Endothelial cell of umbilical vein (primary cell): ENCODE measurements at places on chromosomes 5 and 9. TPM values are rescaled to one million over a fixed set of nuclear protein-coding genes. Genes with fewer than 3 reads are reported as not detected.

GRCh38 chr5:179132586-179133355 lies 72.6 kb downstream of the ZNF354C start:
- H3K4me3 ChIP-seq: no peak overlapping the region
- H3K27ac ChIP-seq: no peak overlapping the region
- H3K4me1 ChIP-seq: no peaks in the 10 kb centered on the region
- H3K36me3 ChIP-seq: no peaks in the 10 kb centered on the region
- no peak for DNase-seq

- no peaks in the 10 kb centered on the region for H3K27me3 ChIP-seq
- no peak for DNase-seq
- no peaks in the 10 kb centered on the region for H3K36me3 ChIP-seq
- no peak overlapping the region for H3K27ac ChIP-seq
Observed at GRCh38 chr5:83857341-83857740, 136.7 kb upstream of the HAPLN1 start.

DNA sequence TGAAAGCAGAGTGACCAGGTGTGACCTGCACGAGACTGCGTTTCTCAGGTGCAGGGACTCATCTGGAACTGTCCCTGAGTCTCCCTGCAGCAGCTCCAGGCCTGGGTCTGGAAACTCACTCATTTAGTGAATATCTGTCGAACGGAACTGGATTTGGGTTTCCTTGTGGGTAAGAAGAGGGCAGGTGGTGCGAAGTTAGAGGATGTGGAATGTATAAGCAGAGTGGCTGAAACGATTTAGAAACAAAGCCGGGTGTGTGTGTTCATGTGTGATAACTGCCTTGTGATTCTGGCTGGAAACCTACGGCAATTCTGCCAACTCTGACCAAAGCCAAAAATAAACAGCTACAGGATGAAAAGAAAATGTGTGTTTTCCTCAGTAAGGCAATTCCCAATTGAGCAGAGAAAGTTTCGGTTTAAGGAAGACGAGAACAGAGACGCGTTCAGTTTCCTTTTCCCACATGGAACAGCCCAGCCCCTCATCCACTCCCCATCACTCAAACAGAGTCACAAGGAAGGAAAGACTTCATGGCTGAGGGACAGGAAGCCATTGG lies 130.3 kb downstream of the NSG2 start:
- H3K4me3 ChIP-seq: no peak overlapping the region
- no peaks in the 10 kb centered on the region for H3K27me3 ChIP-seq
- DNase-seq: no peak
- no peak overlapping the region for H3K27ac ChIP-seq
- H3K36me3 ChIP-seq: no peaks in the 10 kb centered on the region

DNA sequence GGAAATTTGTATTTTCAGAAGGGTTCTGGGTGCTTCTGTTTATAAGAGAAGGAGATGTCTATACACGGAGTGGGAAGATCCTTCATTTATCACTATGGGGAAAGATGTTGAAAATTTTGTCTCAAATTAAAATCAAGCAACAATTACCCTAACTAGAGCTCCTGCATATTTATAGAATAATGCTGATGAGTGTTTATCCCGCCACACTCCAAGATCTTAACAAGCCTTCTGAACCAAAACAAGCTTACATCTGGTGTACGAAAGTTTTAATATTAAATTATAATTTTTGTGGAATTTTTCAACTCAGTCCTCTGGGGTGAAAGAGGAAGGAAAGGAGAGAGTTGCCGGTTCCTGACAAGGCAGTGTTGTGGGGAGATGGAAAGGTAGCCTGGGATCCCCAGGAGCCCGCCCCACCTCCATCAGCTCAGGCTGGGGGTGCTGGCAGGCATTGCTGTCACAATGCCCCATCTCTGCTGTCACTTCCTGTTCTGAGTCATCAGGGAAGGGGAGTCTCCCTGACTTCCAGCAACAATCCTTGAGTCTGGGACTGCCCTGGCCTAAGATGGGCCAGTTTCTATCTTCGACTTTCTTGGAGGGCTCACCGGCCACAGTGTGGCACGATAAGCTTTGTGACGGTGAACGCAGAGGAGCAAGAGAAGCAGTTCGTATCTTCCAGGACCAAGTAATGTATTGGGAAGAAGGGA lies 64.5 kb downstream of the ERAP1 start:
- H3K36me3 ChIP-seq: peaks cover 8% of the 10 kb centered on the region
- DNase-seq: peak; percentile 71
- H3K4me1 ChIP-seq: peaks cover 23% of the 10 kb centered on the region
- peak overlapping the region; percentile 82 for H3K27ac ChIP-seq

DNA sequence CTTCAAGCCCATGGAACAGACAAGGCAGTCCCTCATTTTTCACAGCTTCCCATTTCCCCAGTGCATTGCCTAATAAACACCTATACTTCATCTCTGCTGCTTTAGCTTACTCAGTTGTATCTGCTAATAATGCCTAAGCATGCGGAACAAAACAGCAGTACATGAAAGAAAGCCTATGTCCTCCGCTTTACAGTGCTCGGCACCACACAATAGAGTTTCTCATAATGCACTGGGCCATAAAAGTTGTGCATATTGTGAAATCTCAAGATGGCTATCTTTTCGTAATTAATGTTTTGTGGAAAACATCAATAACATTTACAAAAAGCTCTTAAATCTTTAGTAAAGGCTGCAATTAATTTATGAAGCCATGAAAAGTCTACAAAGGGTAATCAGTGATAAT lies 69.3 kb downstream of the DENND1A start:
- no peaks in the 10 kb centered on the region for H3K36me3 ChIP-seq
- H3K4me3 ChIP-seq: no peak overlapping the region
- no peak for DNase-seq
- H3K27ac ChIP-seq: no peak overlapping the region
- no peaks in the 10 kb centered on the region for H3K27me3 ChIP-seq

- no peak for DNase-seq
- H3K36me3 ChIP-seq: no peaks in the 10 kb centered on the region
- H3K4me1 ChIP-seq: peaks cover 22% of the 10 kb centered on the region
- no peak overlapping the region for H3K4me3 ChIP-seq
- H3K27me3 ChIP-seq: no peaks in the 10 kb centered on the region
Observed at GRCh38 chr5:102759289-102759688, 4.2 kb downstream of the PAM start.

GRCh38 chr5:154197801-154198491 lies 7.4 kb downstream of the GALNT10 start:
- peak; percentile 44 for DNase-seq
- H3K4me3 ChIP-seq: no peak overlapping the region
- H3K27ac ChIP-seq: peak overlapping the region; percentile 67
- H3K36me3 ChIP-seq: no peaks in the 10 kb centered on the region
- no peaks in the 10 kb centered on the region for H3K27me3 ChIP-seq
- H3K4me1 ChIP-seq: peaks cover 39% of the 10 kb centered on the region

DNA sequence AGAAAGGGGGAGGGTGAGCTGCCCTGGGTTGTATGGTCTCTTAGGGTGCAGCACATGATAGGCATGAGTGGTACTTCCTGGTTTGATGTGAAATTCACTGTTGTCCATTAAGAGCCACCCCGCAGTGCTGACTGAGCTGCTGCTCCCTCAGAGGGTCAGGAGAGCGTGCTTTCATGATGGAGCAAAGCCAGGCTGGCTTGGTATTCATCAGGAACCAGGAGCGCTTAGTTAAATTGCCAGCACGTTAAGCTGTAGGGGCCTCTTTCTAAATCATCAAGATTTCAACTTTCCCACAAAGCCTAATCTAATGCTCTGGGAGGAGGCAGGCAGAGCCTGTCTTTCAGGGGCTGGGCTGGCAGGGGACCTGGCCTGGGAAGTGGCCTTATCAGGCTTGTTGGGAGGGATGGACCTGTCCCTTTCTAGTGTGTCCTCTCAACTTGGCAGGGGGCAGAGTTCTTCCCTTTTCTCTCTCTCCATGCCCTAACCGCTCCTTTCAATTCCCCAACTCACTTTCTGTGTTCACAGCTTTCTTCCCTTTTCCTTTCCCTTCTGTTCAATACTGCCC lies 7.9 kb downstream of the CYSTM1 start:
- H3K27me3 ChIP-seq: no peaks in the 10 kb centered on the region
- no peak overlapping the region for H3K4me3 ChIP-seq
- peak; percentile 36 for DNase-seq

DNA sequence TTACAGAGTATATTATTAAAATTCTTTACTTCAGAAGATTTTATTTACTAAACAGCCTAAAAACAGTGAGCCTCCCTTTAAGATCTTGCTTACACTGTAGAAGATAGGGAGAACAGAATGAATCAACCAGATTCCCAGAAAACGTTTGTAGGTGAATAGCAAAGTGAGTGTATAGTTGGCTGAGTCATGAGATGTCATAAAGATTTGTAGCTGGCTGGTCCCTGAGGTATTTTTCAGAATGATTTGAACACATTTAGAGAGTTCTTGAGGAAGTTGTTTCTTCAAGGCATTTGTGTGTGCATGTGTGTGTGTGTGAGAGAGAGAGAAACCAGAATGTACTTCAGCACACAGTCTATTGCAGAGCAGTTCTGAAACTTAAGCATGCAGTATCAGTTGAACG lies 159.4 kb upstream of the PRR16 start:
- H3K27ac ChIP-seq: no peak overlapping the region
- no peak overlapping the region for H3K4me3 ChIP-seq
- H3K27me3 ChIP-seq: no peaks in the 10 kb centered on the region

GRCh38 chr5:124459984-124460383 lies 286.5 kb downstream of the ZNF608 start:
- H3K36me3 ChIP-seq: no peaks in the 10 kb centered on the region
- no peaks in the 10 kb centered on the region for H3K27me3 ChIP-seq
- DNase-seq: no peak
- no peak overlapping the region for H3K4me3 ChIP-seq
- H3K4me1 ChIP-seq: no peaks in the 10 kb centered on the region
- H3K27ac ChIP-seq: no peak overlapping the region

DNA sequence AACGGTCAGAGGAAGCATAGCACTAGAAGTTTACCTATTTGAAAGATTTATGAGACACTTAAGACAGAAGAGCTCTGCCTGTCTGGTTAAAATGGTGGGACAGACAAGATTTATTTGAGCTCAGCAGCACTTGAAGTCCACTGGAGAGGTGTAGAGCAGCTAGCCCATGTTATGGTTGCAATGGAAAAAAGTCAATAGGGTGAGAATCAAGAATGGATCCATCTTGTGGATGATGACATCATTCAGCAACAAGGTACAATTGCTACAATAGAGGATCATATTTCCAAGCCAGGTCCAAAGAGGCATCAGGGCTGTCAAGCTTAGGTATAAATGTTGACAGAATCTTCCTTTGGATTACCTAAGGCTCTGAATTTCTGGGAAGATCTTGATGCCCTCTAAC lies 21.1 kb upstream of the ZNF131 start:
- H3K4me1 ChIP-seq: no peaks in the 10 kb centered on the region
- H3K36me3 ChIP-seq: no peaks in the 10 kb centered on the region
- H3K27ac ChIP-seq: no peak overlapping the region
- H3K27me3 ChIP-seq: no peaks in the 10 kb centered on the region
- H3K4me3 ChIP-seq: no peak overlapping the region
- no peak for DNase-seq

GRCh38 chr5:102547141-102548035 lies 48.6 kb upstream of the SLCO6A1 start:
- no peaks in the 10 kb centered on the region for H3K36me3 ChIP-seq
- no peak for DNase-seq
- no peaks in the 10 kb centered on the region for H3K27me3 ChIP-seq
- no peak overlapping the region for H3K4me3 ChIP-seq

KIF4B gene
- total RNA-seq: 0.14 and 0.44 TPM in 2 replicates

PCDHA10 gene
- 0.07 and 0.18 TPM in 2 replicates for total RNA-seq

DND1 gene
- total RNA-seq: 1.1 TPM in 2 replicates

CDH9 gene
- total RNA-seq: not detected in 2 replicates

STKLD1 gene
- total RNA-seq: 0.77 and 0.85 TPM in 2 replicates

PLCXD3 gene
- not detected in 2 replicates for total RNA-seq

SEMA4D gene
- 14.6 and 15.7 TPM in 2 replicates for total RNA-seq

PCDHB15 gene
- 0.55 and 0.69 TPM in 2 replicates for total RNA-seq

NXNL2 gene
- total RNA-seq: not detected in 2 replicates

FUBP3 gene
- total RNA-seq: 50.9 and 60.6 TPM in 2 replicates
